ENCODE measurements at places on chromosomes 13 and 19.
A peak's percentile ranks its signal among the peaks of the same experiment; 100 is the strongest.

GRCh38 chr13:66377569-66377968 lies 852.6 kb downstream of the PCDH9 start:
- DNase-seq: no peak

GRCh38 chr19:43690890-43691289 lies 20.9 kb upstream of the PLAUR start:
- DNase-seq: no peak

- DNase-seq: no peak
These were observed 4.0 kb upstream of the OVOL3 start for GRCh38 chr19:36106991-36107390.

- DNase-seq: no peak
These were observed 217.0 kb upstream of the OBI1 start for GRCh38 chr13:78875792-78876580.

DNA sequence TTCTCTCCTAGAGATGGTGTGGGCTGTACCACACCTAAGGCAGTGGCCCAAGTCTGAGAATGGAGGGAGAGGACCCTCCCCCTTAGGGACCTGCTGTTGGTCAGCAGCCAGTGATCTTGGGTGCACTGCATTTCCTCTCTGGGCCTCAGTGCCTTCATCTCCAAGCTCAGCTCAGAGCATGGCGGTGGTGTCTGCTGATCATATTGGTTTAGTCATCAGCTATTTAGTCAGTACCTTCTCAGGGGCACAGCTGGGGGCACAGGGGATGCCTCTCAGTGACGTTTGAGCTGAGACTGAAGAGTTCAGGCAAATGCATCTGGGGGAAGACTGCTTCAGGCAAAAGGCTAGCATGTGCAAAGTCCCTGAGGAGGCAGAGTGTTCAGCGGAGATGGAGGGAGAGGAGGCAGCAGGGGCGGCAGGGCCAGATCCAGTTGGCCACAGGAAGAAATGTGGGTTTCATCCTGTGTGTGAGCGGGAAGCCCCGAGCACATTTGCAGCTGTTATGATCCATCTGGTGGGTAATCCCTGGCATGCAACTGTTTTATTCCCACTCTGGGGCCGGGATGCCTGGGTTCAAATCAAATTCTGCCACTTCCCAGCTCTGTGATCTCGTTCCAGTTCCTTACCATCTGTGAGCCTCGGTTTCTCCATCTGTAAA lies 15.7 kb upstream of the PGLS start:
- DNase-seq: no peak

DNA sequence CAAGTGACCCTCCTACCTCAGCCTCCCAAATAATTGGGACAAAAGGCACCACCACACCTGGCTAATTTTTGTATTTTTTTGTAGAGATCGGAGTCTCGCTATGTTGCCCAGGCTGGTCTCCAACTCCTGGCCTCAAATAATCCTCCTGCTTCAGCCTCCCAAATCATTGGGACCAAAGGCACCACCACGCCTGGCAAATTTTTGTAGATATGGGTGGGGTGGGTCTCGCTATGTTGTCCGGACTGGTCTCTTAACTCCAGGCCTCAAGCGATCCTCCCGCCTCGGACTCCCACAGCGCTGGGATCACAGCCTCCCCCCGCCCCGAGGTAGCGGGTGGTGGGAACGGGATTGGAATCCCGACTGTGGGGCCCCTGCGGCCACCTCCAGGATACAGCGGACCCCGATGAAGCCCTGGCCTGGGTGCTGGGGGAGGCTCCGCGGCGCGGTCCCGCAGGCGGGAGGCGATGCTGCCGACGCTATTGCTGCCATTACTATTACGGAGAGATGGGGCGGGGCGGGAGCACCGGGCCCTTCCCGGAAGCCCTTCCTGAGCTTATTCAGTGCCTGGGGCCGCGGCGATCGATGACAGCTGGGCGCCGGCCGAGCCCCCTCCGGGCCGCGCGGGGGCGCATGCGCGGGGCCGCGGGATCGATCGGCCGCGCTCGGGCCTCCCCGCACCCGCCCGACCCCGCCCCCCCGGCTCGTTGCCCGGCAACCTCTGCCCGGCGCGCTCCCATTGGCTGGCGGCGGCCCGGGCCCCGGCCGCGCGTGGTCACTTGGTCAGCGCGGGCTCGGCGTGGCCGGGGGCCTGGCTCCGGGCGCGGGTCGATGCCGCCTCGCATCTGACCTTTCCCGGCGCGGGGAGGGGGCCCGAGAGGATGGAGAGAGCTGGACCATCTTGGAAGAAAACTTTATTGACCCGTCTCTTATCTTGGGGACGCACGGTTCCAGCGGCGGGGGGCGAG lies 27.9 kb upstream of the ONECUT3 start:
- peak; percentile 28 for DNase-seq

- DNase-seq: no peak
These were observed 5.0 kb downstream of the PVR start for GRCh38 chr19:44648631-44649251.

DNA sequence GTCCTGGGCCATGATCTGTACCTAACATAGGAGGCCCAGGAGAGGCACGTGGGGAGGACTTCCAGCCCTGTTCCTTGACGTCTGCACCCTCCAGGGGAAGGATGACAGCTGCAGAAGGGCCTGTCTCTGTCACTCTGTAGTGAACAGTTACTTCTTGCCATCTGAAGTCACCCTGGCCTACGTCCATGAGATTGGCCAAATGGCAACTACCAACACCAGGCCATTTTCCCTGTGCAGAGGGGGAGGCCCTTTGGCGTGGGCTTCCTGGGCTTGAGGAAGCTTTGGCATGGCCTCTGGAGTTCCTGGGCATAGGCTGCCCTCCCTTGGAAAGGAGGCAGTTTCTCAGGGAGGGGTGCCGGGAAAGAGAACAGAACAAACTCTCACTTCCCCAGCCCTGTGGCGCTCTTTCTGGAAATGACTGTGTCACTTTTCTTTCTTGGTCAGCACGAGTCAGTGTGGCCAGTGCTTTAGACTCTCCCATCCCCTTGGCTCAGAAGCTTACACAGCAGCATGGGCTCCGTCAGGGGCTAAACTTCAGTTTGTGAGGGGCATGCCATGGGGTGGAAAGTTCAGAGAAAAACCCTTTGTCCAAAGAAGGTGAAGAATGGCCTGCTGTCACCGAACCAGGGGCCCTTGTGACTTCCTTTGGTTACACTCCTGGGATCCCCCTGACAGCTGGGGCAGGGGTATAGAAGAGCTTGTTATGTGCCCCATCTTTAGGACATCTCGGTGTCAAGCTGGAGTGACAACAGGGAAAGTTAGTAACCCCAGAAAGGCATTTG lies 5.3 kb downstream of the CARM1 start:
- DNase-seq: peak; percentile 22

DNA sequence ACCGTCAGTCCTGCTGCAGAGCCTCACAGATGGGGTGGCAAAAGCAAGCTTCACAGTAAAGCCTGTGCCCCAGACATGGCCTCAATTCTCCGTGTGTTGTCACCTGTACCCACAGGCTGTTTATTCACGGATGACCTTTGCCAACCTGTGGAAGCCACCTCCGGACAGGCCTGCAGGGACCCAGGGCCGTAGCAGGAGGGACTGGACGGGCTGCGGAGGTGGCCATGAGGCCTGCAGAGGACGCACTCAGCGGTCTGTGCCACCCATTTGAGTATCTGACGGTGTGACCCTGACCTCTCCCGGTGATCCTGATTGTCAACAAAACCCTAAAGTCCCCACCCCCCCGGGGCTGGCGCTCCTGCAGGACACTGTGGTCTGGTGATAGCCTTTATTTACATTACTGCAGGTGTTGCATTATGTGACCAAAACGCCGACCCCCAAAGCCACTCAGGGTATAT lies 7.8 kb upstream of the KLF16 start:
- no peak for DNase-seq

DNA sequence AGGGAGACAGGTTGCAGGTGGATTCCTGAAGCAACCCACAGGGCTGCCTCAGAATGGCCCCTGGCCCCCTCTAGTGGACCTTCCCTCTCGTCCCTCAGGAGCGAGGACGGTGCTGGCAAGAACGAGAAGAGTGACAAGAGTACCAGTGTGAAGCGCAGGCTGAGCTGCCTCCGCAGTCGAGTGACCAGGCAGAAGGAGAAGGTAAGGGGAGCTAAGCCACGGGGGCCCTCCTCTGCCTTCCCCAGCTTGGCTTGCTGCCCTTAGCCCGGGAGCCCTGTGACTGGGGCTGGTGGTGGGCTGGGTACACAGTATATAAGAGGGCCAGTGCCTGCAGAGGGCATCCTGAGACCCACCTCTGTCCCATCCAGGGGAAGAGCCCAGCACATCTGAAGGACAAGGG lies 34.0 kb downstream of the ARHGEF18 start:
- no peak for DNase-seq

GRCh38 chr19:18470787-18471186 lies 32.9 kb upstream of the ISYNA1 start:
- no peak for DNase-seq

- no peak for DNase-seq
These were observed 8.7 kb upstream of the SERPINE3 start for GRCh38 chr13:51330791-51331190.

All from hippocampal formation (tissue), 2 donors.